Hematopoietic multipotent progenitor cell treated with erythropoietin and hydrocortisone succinate and interleukin-3 and kit ligand, for 17 days (in vitro differentiated cells): ENCODE measurements at places on chromosomes 16 and 17.

DNA sequence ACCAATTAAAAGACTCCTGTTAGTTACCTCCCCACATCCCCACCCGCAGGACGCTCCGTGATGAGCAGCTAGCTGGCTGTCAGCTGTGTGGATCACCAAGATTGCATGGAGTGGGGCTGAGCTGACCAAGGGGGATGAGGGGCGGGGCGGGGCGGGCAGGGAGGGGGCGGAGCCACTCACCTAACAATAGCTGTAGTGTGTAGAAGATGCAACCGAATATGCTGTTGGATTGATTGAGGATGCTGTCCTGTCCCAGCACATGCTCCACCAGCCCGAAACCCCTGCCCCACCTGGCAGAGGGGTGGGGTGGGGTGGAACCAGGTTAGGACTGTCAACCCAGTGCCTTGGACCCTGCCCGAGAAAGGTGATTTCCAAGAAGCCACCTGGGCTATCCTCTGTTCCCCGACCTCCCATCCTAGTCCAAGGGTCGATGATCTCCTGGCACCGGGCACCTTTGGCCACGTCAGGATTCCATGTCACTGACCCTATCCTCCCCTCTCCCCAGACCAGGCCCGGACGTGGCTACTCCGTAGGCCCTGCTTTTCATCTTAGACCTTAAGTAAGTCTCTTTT, 1.4 kb downstream of the VKORC1 start:
- DNase-seq: no peak

GRCh38 chr16:19118938-19119431, 5.2 kb downstream of the ITPRIPL2 start:
- DNase-seq: no peak

DNA sequence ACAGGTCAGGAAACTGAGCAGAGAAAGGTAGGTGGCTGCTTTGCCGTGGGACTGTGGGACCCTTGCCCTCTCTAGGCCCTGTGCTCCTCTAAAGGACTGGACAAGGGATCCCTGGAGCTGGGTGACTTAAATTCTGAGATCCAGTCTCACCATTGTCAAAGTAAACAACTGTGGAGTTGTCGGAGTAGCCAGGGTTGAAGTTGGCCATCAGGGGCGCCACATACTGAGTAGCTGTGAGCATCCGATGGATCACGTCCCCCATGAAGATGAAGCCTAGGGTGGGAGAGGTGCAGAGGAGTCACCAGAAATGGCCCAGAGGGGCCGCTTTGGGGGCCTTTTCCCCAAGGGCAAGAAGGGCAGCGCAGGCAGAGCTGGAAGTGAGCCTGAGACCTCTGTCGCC, 43.5 kb downstream of the PLXDC1 start:
- no peak for DNase-seq

DNA sequence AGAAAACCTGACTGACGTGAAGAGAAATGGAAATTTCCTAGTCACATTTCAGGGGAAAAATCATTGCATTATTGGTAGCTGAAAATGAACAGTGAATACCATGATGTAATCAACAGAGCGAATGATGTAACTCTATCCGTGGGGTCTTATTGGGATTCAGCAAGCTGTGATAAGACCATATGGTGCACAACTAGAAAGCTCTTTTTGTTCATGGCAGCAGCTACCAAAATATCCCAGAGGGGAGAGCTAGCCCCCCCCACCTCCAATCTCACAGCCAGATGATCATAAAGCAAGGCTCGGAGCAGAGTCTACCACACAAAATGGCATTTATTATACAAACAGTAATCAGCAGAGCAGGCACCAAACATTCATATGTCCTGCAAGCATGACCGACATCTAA, 22.2 kb upstream of the DNAH17 start:
- no peak for DNase-seq

DNA sequence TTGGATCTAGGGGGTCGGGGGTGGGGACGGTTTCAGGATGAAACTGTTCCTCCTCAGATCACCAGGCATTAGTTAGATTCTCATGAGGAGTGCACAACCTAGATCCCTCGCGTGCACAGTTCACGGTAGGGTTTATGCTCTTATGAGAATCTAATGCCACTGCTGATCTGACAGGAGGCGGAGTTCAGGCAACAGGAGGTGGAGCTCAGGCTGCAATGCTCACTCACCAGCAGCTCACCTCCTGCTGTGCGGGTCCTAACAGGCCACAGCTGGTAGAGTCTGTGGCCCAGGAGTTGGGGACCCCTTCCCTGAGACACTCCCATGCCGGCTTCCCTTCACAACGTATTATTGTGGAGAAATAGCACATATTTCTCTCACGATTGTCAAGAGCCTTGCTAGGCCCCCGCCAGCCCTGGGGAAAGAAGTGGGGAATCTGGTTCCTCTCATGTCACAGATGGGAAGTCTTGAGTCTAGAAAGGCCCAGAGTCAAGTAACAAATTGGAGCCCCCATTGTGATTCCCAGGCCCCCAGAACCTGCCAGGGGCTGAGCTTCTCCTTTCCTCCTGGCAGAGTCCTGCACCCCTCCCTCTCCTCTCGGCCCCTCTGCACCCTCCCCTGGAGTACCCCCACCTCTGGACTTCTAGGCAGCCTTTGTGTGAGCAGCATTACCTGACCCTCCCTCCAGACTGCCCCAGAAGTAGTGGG, 6.1 kb upstream of the KRT14 start:
- no peak for DNase-seq

DNA sequence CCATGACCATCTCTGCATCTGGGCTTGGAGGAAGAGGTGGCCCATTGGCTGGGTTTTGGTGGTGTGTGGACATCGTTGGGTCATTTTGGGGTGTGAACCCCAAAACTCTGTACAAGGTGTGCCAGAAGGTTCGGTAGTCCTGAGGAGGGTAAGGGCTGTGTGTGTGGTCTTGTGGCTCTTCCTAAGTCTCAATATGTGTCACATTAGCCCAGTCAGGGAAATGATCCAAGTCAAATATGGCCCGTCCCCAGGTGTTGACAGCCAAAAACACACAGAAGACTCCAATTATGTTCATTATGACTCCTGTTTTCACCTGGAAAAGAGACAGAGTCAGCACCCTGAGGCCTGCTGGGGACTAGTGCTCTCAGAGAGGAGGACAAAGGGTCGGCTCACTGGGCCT, 27.1 kb downstream of the SLC13A5 start:
- DNase-seq: no peak

GRCh38 chr16:69904495-69905170, 46.5 kb upstream of the CLEC18A start:
- DNase-seq: peak; percentile 33

DNA sequence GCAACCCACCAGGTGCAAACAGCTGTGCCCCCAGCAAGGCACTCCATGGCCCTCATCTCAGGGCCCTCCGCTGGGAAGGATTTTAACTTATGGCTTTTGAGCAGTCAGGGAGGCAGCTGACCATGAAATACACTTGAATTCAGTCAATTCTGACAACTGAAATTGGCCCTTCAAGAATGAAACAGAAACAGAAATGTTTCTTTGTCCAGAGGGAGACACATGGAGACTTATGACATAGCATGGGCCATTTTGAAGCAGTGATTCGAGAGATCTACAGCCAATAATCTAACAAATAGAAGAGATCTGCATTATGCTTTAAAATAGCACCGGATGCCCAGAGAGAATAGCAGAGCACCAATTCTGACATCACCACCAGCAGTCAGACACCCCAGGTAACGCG, 7.5 kb downstream of the CACNG1 start:
- DNase-seq: no peak

GRCh38 chr17:76442341-76443338, 10.3 kb downstream of the UBE2O start:
- DNase-seq: peak; percentile 19

GRCh38 chr17:63438092-63439051, 7.7 kb downstream of the CYB561 start:
- no peak for DNase-seq
